Activated T-cell treated with anti-CD3 and anti-CD28 coated beads for 4 hours (primary cell): ENCODE measurements at places on chromosomes 3 and 15.

DNA sequence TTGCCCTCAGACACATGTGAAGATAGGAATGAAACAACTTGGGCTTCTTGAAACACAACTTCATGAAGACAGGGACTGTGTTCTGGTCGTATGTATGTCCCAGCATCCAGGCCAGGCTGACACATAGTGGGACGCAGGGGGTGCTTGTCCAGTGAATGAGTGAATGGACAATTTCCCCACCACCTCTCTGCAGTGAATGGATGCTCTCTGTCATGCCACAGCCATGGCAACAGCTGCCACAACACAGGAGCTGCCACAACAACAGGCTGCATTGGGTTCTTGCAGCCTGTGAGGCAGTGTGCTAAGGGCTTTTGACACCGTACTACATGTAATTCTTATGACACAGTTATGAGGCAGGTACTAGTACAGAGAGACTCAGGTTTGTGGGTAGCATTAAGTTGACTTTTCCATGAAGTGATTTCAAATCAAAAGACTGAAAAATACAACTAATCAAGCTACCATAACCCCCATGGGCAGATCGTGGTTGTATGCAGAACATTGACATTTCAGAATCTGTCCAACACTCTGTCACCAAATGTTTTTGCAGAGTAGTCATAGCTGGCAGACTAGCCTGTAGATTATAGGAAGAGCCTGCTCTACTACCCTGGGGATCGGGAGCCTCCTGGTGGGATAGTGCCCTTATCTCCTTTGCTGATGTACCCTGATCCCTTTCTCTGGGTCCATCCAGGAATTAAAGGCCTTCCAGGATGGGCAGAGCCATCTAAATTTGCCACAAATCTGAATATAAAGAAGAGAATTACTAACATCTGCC is 40.8 kb downstream of the CLSTN2 start:
- no peak for DNase-seq

GRCh38 chr3:104044002-104044401 is 1322.7 kb upstream of the ALCAM start:
- DNase-seq, result no peak

DNA sequence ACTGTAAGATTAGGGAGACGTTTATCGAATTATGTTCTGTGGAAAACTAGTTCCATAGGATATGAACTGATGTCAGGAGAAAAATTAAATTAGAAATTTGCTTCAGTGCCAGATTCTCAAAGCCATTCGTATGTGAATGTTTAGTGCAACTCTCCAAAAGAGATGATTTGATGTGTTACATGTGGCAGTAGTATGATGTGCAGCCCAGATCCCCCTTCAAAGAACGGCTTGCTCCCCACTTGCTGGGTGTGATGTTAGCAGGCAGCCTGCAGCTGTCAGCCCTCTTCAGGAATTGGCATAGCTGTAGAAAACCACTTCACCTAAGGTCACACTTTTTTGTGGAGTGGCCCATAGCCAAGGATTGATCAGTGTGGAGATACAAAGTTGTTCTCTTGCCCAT is 127.0 kb upstream of the CCDC54 start:
- no peak for DNase-seq

DNA sequence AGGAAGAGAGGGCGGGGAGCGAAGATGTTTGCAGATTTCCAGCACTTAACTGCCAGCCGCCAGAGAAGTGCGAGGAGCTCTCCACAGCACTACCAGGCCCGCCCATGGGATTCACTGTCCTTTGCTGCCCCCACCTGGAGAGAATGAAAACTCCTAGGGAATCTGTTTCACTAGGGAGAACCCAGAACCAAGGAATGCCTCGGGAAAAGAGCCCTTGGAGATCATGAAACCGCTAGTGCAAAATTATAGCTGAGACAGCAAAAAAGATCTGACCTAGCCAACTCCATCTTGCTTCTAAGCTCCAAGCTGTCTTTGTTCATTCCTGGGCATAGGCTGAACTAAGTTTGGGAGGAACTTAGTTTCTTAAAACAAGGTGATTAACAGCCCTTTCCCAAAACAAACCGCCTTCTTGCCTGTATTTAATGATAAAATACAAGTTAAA is 82.6 kb upstream of the GCNT3 start:
- DNase-seq, result peak; percentile 66

DNA sequence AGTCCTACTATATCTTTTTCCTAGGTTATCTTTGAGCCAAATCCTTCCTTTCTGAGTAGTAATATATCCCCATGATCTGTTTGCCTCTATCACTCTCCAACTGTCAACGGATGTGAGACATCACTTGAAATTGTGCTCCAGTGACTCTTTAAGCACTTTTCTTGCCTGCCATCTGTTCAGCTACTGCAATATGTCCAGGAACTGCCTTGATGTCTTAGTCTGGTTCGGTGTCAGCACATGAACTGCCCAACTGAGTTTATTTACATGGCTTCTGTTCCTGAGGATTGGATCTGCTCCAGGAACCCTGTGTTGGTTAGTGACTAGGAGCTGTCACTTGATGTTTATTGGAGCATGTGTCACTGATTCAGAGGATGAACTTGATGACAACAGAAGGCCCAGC is 116.5 kb downstream of the SLC9A9 start:
- no peak for DNase-seq

- no peak for DNase-seq
Measured at GRCh38 chr3:44476181-44476611, 1.3 kb downstream of the ZNF445 start.

DNA sequence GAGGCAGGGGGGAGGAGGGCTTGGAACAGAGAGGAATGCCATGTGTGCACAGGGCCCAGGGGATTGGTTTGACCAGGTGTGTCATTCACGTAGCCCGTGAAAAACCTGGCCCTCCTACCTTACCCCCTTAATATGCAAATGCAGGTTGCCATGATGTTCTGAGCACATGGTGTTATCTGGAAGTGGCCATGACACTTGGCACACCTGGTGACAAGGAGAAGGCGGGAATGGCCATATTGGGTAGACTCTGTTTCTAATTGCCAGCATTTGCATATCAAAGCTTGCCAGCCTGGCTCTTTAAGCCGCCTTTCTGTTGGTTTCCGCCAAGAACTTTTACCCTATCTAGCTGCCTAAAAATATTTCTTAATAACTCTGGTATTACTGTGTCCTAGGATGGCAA is 202.1 kb upstream of the DPH6 start:
- no peak for DNase-seq

DNA sequence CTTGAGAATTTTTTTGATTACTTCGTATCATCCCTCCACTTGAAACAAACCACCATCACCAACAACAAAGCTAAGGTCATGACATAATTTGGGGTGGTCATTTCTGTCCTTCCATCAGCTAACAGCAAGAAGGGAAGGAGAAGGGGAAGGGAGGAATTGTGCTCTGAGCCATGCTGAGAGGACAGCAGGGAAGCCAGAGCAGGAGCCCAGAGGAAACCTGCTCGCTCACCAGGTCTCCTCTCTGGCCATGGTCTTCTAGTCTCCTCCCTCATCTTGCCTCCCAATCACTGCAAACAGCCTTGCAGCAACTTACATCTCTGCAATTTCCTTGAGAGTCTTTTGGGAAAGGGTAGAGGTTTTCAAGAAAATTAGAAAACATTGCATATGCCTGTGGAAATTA is 196.7 kb downstream of the SSR3 start:
- DNase-seq, result no peak

- DNase-seq, result no peak
Measured at GRCh38 chr15:50358845-50359244, 3.8 kb upstream of the GABPB1 start.

DNA sequence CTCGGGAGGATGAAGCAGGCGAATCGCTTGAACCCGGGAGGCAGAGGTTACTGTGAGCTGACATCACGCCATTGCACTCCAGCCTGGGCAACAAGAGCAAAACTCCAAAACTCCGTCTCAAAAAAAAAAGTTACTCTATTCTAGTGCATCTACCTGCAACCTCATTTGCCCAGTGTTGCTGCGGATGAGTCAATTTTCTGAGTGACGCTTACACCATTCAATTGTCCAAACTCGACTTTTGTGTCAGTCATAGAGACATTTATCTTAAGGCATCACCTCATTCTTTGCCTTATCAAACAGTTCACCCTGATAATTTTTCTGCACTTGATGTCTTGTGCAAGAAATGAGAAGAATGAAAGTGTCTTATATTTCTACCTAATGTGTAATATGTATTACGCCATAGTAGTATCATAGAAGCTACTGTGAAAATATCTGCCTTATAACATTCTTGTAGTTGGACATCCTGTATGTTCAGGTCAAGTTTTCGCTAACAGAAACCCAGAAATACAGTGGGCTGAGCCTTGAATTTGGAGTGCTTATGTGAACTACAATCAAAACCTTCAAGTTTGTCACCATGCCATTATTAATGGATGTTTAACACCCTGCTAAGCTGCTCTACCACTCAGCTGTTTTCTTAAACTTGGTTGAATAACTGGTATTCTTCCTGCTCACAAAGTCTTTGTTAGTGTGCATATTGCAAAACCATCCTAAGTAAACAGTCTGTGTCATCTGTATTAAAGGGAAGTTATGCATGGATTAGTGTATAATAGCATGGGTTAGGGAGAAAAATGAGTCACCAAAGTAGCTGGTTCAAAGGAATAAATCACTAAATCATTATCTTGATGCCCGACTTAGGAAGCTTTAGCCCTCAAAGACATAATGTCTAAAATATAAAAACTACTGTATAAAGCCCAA is 531.0 kb upstream of the NR2F2 start:
- no peak for DNase-seq
